Stimulated activated CD4-positive, alpha-beta T cell treated with anti-CD3 and anti-CD28 coated beads, TNF-alpha, amount 100 ng/mL, for 1 hour (primary cell): ENCODE measurements at places on chromosomes 12 and 14.
A peak's percentile ranks its signal among the peaks of the same experiment; 100 is the strongest.

- no peak for DNase-seq
These were observed 13.5 kb downstream of the SLC38A2 start for GRCh38 chr12:46358791-46359666.

DNA sequence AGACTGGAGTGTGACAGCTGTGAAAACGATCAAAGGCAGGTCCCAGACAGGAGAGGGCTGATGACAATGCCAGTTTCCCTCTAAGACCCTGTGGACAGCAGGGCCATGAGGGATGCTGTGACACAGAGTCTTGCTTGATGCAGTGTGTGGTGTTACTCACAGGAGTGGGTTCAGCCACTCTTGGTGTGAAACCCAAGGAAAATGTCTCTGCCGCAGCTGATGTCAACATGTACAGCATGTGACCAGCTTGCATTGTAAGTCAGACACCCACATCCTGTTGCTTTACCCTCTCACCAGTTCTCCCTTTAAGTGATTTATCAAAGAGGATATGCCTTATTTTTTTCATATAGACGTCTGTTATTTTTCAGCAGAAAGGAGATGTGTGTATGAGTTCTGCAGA, 268.6 kb downstream of the BTG1 start:
- DNase-seq, result peak; percentile 87

DNA sequence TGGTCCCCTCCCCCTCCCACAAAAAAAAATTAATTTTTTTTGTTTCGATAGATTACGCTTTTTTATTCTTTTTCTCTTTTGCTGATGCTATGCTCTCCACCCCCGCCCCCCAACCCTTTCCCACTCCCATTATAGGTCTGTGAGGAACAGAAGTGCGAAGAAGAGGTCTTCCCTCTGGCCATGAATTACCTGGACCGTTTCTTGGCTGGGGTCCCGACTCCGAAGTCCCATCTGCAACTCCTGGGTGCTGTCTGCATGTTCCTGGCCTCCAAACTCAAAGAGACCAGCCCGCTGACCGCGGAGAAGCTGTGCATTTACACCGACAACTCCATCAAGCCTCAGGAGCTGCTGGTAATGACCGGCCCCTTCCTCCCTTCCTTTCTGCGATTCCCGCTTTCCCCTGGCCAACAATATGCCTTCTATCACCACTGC, 2.3 kb downstream of the CCND2 start:
- DNase-seq, result no peak

DNA sequence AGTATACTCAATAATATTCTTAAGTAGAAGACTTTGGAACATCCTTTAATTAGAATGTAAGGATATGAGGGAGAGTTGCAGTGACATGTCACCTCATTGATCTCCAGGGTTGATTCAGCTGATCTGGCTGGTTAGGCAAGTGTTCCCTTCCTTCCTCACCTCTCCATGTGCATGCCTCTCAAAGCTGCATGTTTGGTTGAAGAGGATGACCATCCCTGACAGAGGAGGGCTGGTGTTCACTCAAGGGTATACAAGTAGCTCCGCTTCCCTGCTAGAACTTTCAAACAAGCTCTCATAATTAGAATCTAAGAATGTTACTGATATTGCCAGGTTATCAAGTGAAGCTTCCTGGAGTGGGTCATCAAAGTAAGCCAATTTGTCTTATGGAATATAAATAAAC, 341.1 kb upstream of the FLRT2 start:
- no peak for DNase-seq

- DNase-seq, result no peak
These were observed 114.7 kb upstream of the AMIGO2 start for GRCh38 chr12:47194501-47194900.

DNA sequence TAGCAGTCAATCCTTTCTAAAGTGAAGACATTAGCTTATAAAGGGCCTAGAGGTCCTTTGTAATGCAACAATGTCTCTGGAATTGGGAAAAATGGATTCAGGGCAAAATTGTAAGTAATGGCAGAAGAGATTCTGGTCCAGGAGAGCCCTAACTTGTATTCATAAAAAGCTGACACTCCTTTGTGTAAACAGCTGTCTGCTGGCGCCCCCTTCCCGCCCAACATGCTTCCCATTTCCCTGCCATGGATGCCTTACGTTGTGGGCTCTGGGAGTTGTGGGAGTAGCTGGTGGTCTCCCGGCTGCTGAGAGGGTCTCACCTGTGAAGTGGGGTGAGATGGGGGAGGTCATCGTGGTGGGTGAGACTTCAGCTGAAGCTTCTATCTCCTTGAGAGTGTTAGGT, 2.3 kb downstream of the ACRBP start:
- no peak for DNase-seq

DNA sequence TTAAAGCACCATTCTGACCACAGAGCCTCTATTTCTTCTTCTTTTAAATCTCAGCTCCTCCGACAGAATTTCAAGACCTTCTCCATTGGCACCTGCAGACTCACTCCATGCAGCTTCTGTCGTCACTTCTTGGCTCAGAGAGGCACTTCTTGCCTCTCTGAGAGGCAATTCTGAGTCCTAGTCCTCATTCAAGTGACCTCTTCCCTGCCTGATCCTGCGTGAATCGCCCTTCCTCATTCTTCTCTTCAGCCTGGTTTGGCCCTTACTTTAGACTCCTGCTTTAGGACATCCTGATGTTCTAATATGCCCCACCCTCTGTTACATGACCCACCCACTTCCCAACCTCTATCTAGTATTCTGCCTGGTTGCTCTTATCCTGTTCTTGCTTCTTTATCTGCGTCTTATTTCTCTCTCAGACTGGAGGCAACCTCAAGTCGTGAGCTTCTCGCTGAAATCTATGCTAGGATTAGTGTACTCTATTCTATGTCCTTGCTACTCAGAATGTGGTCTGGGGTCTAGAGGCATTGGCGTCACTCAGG, 55.6 kb upstream of the CISTR start:
- no peak for DNase-seq

DNA sequence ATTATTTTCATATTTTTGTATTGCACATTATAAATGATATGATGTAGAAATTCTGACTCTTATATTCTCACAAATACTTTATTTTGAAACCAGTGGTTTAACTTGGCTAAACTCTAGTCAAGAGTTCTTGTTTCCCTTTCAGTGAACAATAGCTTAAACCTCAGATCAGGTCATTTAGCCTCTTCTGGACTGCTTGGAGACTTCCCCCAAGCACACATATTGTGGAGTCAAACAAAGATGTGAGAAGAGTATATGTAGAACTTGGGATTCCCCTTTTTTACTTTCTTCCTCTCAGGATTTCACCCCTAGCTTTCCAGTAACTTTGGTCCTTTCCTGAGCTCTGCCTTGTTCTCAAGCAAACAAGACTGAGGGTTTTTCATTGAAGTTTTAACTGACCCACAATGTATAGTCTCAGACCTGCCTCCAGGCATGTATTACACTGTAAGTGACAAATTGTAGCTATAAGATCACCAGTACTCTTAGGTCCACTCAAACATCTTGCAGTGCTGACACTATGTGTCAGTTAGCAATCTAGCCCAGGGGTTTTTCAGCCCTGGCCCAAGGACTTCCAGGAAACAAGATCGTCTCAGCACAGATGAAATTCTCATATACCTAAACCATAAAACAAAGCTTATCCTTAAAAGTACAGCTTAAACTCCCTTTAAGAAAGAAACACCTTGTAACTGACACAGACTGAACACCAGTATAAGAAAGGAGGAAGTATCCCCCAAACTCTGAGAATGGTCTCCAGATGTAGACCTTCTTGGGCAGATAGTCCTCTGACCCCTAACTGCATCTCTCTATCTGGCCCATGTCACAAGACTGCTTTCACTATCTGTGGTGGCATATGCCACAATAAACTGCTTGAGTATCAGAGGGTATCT, 98.6 kb downstream of the SLC6A15 start:
- no peak for DNase-seq

GRCh38 chr14:91829511-91829910, 37.8 kb downstream of the TC2N start:
- no peak for DNase-seq

DNA sequence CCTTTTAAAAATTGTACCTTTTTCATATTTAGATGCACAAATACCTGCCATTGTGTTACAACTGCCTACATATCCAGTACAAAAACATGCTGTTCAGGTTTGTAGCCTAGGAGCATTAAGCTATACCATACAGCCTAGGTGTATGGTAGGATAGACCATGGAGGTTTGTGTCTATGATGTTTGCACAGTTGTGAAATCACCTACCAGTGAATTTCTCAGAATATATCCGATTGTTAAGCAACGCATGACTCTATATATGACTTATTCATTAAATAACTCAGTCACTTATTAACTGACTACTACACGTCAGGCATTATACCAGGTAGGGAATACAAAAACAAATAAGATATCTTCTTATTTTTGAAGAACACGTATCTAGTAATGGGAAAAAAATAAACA, 26.2 kb upstream of the ETNK1 start:
- no peak for DNase-seq

DNA sequence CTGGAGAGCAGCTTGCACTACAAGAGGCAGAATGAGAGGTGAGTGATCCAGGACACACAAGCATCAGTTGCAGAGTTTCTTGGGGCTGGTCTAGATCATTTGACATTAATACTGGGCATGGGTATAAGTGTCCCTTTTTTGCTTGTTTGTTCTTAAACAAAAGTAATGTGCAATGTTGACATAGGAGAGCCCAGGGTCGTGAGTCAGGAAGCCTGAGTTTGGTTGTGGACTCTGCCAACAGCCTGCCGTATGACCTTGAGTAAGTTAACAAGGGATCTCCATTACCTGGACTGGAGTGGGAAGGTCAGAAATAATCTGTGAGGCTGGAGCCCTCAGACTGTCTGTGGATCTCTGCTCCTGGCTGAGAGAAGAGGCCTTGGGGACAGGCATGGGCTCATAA, 170.3 kb downstream of the KCNA5 start:
- DNase-seq, result no peak

- no peak for DNase-seq
These were observed 92.5 kb downstream of the GPHN start for GRCh38 chr14:66600416-66600815.

- DNase-seq, result no peak
These were observed 46.1 kb downstream of the UBE3B start for GRCh38 chr12:109523504-109523903.

DNA sequence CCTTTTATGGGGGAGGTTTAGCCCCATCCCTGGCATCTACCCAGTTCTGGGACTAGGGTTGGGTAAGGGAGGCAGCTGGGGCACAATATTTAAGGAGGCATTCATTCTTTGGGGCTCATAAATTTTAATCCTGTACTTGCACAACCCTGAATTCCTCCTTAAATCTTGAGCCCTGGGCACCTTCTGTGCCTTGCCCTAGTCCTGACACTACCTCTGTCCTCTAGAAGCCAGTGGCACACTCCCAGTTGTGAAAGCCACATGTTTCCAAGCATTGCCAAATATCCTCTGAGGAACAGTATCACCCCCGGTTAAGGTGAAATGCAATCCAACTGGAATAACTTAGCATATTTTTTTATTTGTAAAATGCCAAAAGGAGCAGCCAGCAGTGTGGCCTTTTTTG, 36.6 kb downstream of the SLC16A7 start:
- DNase-seq, result no peak

DNA sequence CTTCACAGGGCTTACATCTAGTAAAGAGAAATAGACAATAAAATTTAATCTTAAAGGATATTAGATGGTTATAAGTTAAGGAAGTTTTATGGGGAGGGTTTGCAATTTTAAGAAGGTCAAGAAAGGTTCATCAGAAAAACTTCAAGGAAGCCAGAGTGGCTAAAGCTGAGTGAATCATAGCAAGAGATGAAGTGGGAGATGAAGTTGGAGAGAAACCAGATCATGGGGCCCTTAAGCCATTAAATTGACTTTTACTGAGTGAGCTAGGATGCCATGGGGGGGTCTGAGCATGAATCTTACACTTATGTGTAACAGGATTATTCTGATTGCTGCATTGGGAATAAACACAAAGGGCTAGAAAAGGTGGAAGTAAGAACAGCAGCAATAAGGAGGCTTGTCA, 189.2 kb downstream of the LRIG3 start:
- no peak for DNase-seq

- no peak for DNase-seq
These were observed 148.0 kb downstream of the SLC38A4 start for GRCh38 chr12:46677749-46678148.

GRCh38 chr14:91388551-91388975, 29.1 kb downstream of the CCDC88C start:
- DNase-seq, result peak; percentile 27

DNA sequence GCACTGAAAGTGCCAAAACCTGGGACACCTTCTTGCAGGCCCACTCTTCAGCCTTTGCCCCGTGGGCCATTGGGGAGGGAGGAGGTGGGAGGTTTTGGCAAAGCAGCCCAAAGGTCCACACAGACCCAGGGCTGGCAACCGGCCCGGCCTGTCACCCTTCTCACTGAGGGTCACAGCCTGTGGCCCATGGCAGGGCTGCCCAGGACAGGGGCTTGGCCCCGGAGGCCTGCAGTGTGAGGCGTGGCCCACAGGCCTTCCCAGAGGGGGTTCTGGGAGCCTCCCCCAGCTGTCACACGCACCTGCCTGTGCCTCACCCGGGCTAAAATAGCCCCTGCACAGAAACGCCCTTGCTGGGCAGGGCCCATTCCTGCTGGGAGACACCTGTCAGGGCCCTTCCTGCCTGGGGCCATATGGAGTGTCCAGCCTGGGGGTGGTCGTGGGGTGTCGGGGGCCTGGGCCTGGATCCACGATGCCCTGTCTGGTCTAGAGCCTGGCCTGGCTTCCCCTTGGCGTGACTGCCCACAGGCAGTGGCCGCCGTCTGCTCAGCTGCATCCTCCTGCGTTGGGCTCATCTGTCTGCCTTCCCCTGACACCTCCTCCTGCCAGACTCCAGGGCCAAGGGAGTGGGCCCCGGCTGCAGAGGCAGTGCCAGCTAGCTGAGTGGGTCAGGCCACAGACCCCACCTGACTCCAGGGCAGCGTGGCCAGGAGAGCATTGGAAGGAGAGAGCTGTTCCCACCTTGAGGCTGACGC, 19.2 kb downstream of the PACS2 start:
- DNase-seq, result no peak
